H1 (cell line): ENCODE measurements at places on chromosomes 12 and 14. TPM values are rescaled to one million over a fixed set of nuclear protein-coding genes. Genes with fewer than 3 reads are reported as not detected.

GRCh38 chr12:97555547-97556187 is 93.1 kb downstream of the RMST start:
- H3K4me3 ChIP-seq = no peak overlapping the region
- H3K27ac ChIP-seq = no peak overlapping the region
- H3K4me1 ChIP-seq = no peaks in the 10 kb centered on the region; the same call in 1 of the 2 replicates
- H3K36me3 ChIP-seq = no peaks in the 10 kb centered on the region
- DNase-seq = no peak

DNA sequence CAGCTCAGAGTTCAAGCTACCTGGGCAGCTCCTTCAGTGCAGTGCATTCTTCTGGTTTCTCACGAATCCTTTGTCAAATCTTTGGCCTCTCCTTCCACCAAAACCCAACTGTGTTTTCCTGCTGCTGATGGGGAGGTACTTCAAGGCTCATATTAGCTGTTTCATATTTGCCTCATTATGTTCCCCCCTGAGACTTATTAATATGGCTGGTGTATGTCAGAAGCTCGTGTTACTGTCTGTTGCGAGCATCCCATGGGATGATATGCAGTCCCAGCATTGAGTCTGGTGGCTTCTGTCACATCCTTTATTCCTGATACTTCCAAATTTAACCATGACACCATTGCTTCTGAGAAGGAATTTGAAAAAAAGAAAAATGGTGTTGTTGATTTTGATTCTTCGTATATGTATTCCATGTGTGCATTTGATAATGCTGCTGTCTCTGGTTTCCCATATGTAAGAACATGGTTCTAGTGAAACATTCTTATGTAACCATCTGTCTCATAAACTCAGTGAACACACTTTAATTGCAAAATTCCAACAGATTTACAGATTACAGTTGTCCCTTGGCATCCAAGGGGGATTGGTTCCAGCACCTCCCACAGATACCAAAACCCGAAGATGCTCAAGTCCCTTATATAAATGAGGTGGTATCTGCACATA is 149.1 kb downstream of the KICS2 start:
- H3K27me3 ChIP-seq = no peaks in the 10 kb centered on the region
- no peaks in the 10 kb centered on the region for H3K36me3 ChIP-seq
- DNase-seq = no peak
- no peak overlapping the region for H3K4me3 ChIP-seq
- H3K4me1 ChIP-seq = no peaks in the 10 kb centered on the region

- H3K27ac ChIP-seq = no peak overlapping the region
- no peaks in the 10 kb centered on the region for H3K27me3 ChIP-seq
- no peaks in the 10 kb centered on the region; the same call in 1 of the 2 replicates for H3K4me1 ChIP-seq
- no peak for DNase-seq
- no peaks in the 10 kb centered on the region for H3K36me3 ChIP-seq
Observed at GRCh38 chr14:69685218-69685616, 73.8 kb downstream of the SUSD6 start.

DNA sequence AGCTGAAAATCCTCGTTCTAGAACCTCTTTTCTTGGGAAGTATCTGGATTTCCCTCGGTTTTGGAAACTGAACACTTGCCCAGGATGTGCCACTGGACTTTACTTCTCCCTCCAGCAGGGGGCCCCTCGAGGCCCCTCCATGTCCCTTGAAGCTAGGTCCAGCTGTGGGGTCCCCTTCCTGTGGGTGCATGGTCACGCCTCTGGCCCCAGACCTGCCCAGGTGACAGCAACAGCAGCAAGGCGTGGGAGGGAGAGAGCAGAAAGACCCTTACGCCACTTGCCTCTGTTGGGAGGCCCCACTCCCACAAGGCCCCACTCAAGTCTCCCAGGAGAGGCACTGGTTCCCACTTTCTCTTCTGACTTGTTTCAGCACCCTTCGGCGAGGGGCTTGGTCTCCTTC is 3.1 kb downstream of the SLC25A29 start:
- H3K27me3 ChIP-seq = no peaks in the 10 kb centered on the region
- DNase-seq = no peak
- no peak overlapping the region for H3K4me3 ChIP-seq
- no peak overlapping the region for H3K27ac ChIP-seq

DNA sequence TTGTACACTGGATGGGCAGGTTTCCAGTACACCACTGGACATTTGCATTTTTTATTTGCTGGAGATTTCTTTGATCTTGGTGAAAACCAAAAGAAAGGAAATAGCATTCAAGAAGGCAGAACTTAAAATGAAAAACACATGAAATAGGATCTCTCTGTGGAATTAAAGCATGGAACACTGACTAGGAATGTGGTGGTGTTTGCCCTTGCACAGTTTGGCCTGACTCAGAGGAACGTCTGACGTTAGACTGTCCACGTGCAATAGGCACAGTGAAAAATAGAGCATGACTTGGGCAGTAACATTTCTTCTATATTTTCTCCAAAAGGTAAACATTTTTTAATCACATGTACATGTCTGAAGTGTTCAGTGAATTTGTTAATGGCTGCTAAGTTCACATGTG is 474.1 kb upstream of the PRICKLE1 start:
- H3K4me1 ChIP-seq = no peaks in the 10 kb centered on the region; the same call in 1 of the 2 replicates
- no peaks in the 10 kb centered on the region for H3K27me3 ChIP-seq
- no peak overlapping the region for H3K4me3 ChIP-seq

- no peaks in the 10 kb centered on the region for H3K4me1 ChIP-seq
- DNase-seq = no peak
- H3K36me3 ChIP-seq = no peaks in the 10 kb centered on the region
- no peak overlapping the region for H3K4me3 ChIP-seq
- no peak overlapping the region for H3K27ac ChIP-seq
Observed at GRCh38 chr14:29271669-29272068, 505.1 kb downstream of the FOXG1 start.

DNA sequence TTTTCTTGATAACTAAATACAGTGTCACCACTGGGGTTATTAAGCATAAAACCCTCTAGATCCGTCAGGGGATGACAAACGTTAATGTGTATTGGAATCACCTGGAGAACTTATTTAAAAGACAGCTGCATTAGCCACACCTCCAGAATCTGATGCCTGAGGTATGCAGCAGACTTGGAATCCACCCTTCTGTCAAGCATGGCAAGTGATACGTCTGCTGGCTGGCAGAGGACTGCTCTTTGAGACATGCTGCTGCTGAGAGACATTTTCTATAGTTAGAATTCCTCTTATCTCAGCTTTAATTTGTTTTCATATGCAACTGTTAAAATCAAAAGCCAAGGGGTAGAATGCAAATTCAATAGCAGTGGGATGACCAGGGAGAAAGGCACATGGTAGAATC is 496.3 kb downstream of the NELL2 start:
- no peak overlapping the region for H3K27ac ChIP-seq
- DNase-seq = no peak
- peaks cover 5% of the 10 kb centered on the region; the same call in 1 of the 2 replicates for H3K4me1 ChIP-seq
- H3K27me3 ChIP-seq = no peaks in the 10 kb centered on the region

DNA sequence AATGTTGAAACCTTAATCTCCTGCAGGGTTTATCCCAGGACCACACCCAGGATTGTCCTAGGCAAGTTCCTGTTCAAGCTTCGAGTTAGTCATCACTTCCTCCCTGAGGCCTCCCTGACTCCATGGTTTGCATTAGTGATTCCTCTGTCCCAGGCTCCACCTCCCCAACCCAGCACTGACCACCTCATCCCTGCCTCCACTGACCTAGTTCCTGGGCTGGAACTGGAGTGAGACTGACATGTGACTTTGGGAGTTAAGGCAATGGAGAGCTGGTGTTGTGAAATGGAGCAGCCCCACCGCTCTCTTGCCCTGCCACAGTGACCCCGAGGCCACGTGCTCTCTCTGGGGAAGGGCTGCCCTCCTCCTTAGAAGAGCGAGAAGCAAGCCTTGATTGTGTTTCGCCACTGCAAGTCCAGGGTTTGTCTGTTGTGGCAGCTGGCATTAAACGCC is 15.8 kb upstream of the DTX1 start:
- DNase-seq = no peak
- H3K4me1 ChIP-seq = no peaks in the 10 kb centered on the region
- H3K27me3 ChIP-seq = no peaks in the 10 kb centered on the region
- H3K27ac ChIP-seq = no peak overlapping the region
- H3K4me3 ChIP-seq = no peak overlapping the region
- H3K36me3 ChIP-seq = no peaks in the 10 kb centered on the region

- no peaks in the 10 kb centered on the region for H3K27me3 ChIP-seq
- H3K36me3 ChIP-seq = peaks cover 3% of the 10 kb centered on the region; the same call in 1 of the 2 replicates
- peak within 1 kb of the TSS; percentile 55 for H3K4me3 ChIP-seq
- peaks cover 23% of the 10 kb centered on the region for H3K4me1 ChIP-seq
- DNase-seq = no peak
Observed at GRCh38 chr14:91113829-91114078, at the start of gene DGLUCY. TSS of gene DGLUCY (plus strand) at chr14:91114073. CDS start at chr14:91160295, 46,222 bp downstream.

- no peak overlapping the region for H3K27ac ChIP-seq
- no peaks in the 10 kb centered on the region for H3K36me3 ChIP-seq
- no peak overlapping the region for H3K4me3 ChIP-seq
- no peaks in the 10 kb centered on the region for H3K27me3 ChIP-seq
Observed at GRCh38 chr14:91674911-91675310, 57.0 kb downstream of the CATSPERB start.

DNA sequence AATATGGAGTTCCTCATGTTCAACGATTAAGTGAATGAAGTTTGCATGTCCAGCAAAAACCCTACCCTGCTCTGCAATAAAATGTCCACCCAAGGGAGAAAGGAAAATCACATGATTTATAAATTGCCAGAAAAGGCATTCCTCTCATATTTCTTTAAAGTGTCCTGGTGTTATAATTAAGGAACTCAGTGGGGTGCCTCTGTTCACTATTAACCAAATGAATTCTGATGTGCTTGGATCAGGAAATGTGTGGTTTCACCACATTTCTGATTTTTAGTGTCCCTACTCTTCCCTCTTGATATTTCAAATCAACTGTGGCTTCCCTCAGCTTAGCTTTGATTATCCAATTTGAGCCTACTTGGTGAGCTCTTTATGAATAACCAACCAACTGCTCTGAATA is 208.1 kb downstream of the PHLDA1 start:
- H3K4me3 ChIP-seq = no peak overlapping the region
- H3K27ac ChIP-seq = no peak overlapping the region
- no peaks in the 10 kb centered on the region for H3K4me1 ChIP-seq
- H3K36me3 ChIP-seq = no peaks in the 10 kb centered on the region
- no peak for DNase-seq

GRCh38 chr14:100486025-100486828 is 101.0 kb downstream of the BEGAIN start:
- H3K4me1 ChIP-seq = no peaks in the 10 kb centered on the region
- no peaks in the 10 kb centered on the region for H3K36me3 ChIP-seq
- no peak overlapping the region for H3K4me3 ChIP-seq
- peak; percentile 94 for DNase-seq

DNA sequence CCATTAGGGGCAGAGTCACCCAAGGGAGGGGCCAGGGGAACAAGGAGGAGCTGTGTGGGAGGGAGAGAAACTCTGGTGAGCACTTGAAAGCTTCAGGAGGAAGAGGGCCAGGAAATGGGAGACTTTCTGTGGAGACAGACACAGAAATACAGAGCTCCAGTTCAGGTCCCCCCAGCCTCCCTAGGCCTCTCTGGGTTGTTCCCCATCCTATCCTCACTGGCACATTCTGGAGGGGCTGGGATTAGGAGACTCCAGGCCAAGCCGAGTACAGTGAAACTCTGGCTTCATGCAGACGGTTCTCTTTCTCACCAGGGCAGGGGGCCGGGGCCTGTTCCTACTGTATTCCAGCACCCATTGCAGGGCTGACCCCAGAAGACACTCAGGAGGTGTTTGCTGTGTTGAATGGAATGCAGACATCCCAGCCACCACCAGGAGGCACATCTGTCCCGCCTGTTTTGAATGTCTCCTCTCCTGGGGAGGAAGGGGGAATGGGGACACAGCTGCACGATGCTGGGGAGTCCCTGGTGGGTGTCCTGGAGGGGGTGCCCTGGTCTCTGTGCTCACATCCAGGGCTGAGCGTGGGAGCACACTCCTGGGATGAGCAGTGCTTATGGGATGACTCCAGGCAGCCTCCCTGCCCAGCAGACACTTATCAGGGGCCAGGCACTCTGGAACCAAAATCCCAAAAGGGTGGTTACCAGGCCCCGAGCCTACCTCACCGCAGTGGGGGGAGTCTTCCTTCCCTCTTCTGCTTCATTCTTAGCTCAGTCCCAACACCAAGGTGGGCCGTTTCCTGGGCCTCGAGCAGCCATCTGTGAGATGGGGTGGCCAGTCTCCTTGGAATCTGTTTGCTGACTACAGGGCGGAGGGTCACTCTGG is 5.5 kb upstream of the KRT84 start:
- no peak overlapping the region for H3K4me3 ChIP-seq
- H3K4me1 ChIP-seq = no peaks in the 10 kb centered on the region
- H3K27me3 ChIP-seq = 0 out of 2 replicates have a peak, but pooled peaks cover 4% of the 10 kb centered on the region
- no peak for DNase-seq
- H3K27ac ChIP-seq = no peak overlapping the region

- no peaks in the 10 kb centered on the region for H3K36me3 ChIP-seq
- H3K27ac ChIP-seq = no peak overlapping the region
- DNase-seq = no peak
- no peaks in the 10 kb centered on the region for H3K27me3 ChIP-seq
- H3K4me1 ChIP-seq = no peaks in the 10 kb centered on the region
Observed at GRCh38 chr12:64304571-64304970, 82.5 kb upstream of the KICS2 start.

GRCh38 chr12:19238540-19238939 is 109.0 kb downstream of the PLEKHA5 start:
- peaks cover 3% of the 10 kb centered on the region; the same call in 1 of the 2 replicates for H3K4me1 ChIP-seq
- no peaks in the 10 kb centered on the region for H3K27me3 ChIP-seq
- no peak for DNase-seq
- H3K27ac ChIP-seq = no peak overlapping the region
- no peaks in the 10 kb centered on the region for H3K36me3 ChIP-seq
- H3K4me3 ChIP-seq = no peak overlapping the region

DNA sequence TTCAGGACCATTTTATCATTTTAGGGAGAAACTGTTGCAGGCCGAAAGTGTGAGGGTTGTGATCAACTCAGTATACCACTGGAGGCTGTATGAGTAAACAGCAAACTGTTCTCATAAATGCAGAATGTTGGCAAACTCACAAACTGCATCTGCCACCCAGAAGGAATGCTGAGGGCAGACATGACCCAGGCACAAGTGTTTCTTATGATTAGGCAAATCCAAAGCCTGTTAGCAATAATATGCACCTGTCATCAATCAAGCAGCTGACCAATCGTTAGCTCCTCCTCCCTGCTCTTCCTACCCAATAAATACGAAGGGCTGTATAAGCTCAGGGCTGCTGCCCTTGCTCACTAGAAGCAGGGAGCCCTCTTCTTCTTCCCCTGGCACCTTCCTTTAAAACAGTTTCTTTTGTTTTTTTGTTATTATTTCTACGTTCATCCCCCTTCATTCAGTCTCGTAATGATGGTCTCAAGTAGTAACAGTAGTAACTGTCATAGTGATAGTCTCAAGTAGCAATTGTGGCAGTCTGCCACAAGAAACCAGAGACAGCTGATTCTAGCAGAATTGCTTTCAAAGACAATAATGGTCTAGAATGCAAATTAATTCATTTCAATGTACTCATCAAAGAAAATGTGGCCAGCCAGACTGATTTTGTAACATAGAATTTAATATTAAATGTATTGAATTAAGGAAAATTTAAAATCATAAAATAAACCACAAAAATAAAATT is 15.2 kb upstream of the CCDC175 start:
- no peak overlapping the region for H3K27ac ChIP-seq
- H3K27me3 ChIP-seq = no peaks in the 10 kb centered on the region
- H3K4me3 ChIP-seq = no peak overlapping the region
- no peaks in the 10 kb centered on the region for H3K36me3 ChIP-seq

GRCh38 chr14:105029402-105029801 is 8.5 kb upstream of the CDCA4 start:
- H3K27me3 ChIP-seq = peaks cover 25% of the 10 kb centered on the region
- H3K27ac ChIP-seq = no peak overlapping the region
- DNase-seq = no peak
- no peaks in the 10 kb centered on the region for H3K36me3 ChIP-seq

The TPPP2 gene
- polyA plus RNA-seq = not detected in 2 replicates

The FGF6 gene
- not detected in 2 replicates for polyA plus RNA-seq

The MORN3 gene
- polyA plus RNA-seq = 0.22 and 0.39 TPM in 2 replicates

The HSPB8 gene
- 17.4 and 28.2 TPM in 2 replicates for polyA plus RNA-seq

The RNASE3 gene
- polyA plus RNA-seq = not detected in 2 replicates

The TAS2R14 gene
- 0.67 and 1.1 TPM in 2 replicates for polyA plus RNA-seq

The RPS6KL1 gene
- 9.4 and 9.8 TPM in 2 replicates for polyA plus RNA-seq
